Stimulated activated CD4-positive, alpha-beta T cell treated with anti-CD3 and anti-CD28 coated beads, Interleukin-1b, Interleukin-23, amount 100 ng/mL, for 1 hour (primary cell): ENCODE measurements at places on chromosomes 6 and 20.

DNA sequence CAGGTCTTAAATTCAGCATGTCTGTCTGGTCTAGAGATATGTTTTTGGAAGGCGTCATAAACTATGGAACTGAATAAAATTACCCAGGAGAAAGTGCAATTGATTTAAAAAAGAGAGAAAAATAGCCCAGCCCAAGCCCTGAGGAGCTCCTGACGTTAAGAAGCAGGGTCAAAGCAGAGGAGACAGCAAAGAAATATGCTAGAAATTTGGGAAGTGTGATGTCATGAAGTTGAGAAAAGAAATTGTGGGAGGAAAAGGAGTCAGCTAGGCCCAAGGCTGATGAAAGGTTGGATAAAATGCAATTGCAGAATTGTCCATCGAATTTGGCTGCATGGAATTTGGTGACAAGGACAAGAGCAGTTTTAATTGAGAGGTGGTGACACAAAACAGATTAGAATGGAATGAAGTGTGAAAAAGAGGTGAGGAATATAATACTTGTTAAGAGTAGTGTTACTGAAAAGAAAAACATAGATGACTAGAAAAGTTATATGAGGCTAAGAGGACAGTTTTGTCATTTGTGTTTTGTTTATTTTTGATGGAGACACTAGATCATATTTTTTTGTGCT lies 381.6 kb downstream of the LAMA2 start:
- no peak for DNase-seq

- DNase-seq: no peak
Observed at GRCh38 chr6:112007805-112008204, 46.1 kb upstream of the CCN6 start.

DNA sequence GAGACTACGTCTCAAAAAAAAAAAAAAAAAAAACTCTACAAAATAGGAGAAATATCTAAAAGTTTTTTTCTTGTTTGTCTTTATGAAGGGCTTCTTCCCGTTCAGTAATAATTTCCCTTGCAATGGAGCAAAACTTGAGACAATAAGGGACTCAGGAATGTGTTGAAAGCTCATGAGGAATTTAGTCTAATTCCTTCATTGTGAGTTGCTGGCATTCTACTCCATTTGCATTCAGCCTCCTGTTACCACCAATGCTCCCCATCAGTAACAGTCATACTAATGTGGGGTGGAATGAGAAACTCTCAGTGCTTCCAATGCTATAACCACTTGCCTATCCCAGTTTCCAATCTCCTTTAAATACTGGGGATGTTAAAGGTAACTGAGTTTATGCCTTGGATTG lies 576.7 kb upstream of the AGPAT4 start:
- no peak for DNase-seq

GRCh38 chr6:149586149-149586548 lies 20.0 kb downstream of the GINM1 start:
- no peak for DNase-seq

- DNase-seq: no peak
Observed at GRCh38 chr6:166415833-166416347, 33.1 kb upstream of the MPC1 start.

GRCh38 chr20:944774-945410 lies 28.8 kb upstream of the ANGPT4 start:
- no peak for DNase-seq

DNA sequence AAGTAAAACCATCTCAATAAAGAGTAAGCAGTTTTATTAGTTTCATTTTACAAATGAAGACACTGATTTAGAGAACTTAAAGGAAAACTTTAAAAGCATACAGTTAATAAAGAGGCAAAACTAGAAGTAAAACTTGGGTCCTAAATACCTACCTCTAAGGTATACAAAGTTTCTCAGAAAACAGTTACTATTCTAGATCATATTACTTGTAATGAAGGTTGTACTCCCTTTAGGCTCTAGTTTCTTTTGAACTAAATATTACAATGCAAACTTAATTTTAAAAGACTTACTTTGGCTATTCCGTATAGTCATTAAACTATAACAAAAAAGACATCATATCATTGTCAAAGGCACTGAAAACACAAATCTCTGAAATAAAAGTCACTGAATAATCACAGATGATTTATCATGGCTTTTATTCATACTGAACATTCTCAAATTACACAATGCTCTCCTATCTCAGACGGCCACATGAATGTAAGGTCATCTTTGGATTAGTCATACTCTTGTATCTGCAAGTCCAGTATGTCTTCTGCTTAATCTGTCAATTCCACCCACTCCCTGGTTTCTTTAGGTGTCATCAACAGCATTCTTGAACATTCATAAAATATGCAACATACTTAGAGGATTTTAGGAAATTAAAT lies 361.6 kb upstream of the RUNX2 start:
- no peak for DNase-seq

DNA sequence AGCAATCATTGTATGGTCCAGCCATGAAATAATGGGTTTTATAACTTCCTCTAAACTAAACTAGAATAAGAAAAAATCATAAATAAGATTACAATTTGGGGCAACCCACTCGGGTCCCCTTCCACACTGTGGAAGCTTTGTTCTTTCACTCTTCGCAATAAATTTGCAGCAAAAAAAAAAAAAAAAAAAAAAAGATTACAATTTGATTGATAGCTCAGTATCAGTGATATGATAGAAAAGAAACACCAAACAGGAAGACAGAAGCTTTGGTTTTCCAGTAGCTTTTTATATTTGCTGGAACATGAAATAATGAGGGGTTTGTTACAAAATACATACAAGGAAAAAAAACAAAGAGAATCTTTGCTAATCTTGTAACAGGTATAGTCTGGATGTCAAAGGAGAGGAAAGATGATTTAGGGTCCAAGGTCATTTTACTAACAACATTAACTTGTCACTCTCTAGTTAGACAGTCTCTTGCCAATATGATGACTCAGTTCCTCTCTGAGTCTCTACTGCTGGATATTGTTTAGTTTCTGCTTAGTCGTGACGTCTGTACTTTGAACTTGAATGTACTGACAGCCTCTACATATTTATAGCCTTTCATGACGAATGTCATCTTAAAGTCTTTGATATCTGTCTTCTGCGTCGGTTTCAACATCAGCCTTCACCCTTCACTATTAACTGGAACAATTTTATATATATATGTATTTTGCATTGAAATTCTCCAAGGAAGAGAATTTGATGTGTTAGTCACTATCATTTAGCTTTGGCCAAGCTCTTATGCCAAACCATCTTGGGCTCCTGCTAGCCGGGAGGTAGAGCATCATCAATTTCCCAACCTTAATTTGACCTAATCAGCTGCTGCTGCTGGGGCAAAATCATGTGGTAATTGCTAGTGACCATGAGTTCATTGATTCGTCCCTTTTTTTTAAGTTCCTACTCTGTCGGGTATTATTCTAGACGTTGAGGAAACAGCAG lies 213.1 kb upstream of the STXBP5 start:
- DNase-seq: no peak

DNA sequence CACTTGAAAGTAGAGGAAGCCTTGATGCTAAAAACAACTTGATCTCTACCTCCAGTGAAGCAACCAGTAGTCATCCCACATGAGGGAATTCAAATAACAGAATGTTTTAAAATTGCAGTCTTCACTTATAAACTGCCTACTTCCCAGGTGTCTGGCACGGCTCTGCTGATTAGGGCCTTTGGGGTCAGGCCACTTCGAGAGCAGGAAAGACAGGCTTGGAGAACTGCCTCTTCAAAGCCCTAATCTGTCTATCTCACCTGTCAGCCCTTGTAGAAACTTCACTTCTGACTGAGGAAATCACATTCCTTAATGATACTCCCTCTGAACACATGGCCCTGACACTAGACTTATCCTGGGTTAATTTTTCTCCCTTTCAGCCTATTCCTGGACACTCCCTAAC lies 458.6 kb downstream of the TENT5A start:
- no peak for DNase-seq

- no peak for DNase-seq
Observed at GRCh38 chr20:11808841-11809240, 108.9 kb upstream of the BTBD3 start.

DNA sequence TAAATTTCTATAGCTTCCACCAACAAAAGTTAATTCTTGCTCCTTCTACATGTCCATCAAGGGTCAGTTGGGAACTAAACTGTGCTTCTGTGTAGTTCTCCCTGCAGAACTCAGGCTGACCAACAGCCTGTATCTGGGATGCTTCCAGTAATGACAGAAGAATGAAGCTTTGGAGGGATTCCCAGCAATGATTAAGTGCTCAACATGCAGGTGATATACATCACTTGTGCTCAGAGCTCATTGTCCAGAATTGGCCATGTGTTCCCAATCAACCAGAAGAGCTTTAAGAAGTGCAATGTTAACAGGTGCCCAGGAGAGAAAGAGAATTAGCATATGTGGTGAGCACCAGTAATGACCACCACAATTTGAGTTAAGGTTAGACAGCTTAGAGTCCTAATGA lies 37.4 kb upstream of the SNRPB2 start:
- DNase-seq: no peak

- no peak for DNase-seq
Observed at GRCh38 chr20:45289942-45290676, 16.5 kb upstream of the RBPJL start.

- DNase-seq: no peak
Observed at GRCh38 chr6:25629198-25629576, 22.8 kb upstream of the SCGN start.

DNA sequence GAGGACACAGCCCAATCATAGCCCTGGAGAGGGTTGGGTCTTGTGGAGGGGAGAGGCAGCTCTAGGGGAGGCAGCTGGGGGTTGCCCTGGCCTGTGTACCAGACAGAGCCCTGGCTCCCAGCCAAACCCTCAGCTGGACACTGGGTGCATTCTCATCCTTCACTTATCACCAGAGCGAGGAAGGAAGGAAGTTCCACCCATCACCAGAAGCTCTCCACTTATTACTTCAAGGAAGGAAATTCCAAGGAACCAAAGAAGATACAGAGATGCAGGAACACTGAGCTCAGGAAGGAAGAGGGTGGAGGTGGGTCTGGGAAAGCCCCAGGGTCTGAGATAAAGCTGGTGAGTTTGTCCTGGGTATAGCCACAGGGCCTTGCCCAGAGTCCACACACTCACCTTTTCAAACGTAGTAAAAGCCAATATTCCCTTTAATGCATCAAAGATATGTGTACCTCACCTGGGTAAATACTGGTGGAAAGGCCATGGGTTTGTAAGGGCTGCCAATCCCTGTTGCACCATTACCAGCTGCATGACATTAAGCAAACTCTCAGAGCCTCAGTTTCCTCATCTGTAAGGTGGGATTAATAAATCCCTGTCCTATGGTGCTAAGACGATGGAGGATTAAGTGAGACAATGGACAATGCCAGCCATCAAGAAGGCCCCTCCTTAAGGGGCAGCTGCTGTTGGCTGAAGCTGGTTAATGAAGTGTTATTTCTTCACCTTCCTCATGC lies 109.7 kb upstream of the NAA20 start:
- DNase-seq: no peak

DNA sequence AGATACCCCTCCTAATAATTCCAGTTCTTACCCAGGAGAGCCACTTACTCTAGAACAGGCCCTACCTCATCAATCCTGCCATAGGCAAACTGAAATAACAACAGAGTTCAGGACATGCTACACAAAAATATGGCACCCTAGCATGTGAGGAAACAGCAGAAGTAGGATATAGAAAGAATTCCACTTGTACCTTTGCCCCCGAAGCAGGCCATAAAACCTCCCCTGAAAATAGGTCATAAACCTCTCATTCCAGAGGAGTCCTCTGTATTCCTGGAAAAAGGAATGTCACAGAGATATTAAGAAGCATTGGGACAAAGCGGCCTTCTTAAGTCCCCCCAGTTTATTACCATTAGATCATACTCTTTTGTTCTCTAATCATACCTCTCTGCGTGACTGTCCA lies 504.3 kb upstream of the MARCKS start:
- DNase-seq: no peak

GRCh38 chr6:98864497-98864896 lies 30.1 kb downstream of the POU3F2 start:
- DNase-seq: no peak

DNA sequence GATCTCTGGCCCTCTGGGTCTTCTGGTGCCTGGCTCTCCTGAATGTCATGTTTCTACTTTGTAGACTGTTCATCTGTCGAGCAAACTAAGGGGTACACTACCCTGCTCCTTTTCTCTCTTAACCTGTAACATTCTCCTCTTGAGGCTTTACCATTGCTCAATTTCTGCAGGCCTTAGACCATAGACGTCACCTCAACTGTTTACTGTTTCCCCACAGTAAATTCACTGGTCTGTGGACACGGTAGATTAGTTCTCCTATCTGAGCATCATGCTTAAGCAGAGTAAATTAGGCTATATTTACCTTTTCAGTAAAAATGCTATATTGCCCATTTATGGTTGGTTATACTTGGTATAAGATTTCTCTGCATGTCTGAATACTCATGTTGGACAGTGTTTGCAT lies 40.5 kb downstream of the MCM8 start:
- DNase-seq: no peak
